ENCODE measurements at places on chromosomes 4 and X.

GRCh38 chr4:6773106-6773505 lies 9.4 kb upstream of the KIAA0232 start:
- no peak for DNase-seq

DNA sequence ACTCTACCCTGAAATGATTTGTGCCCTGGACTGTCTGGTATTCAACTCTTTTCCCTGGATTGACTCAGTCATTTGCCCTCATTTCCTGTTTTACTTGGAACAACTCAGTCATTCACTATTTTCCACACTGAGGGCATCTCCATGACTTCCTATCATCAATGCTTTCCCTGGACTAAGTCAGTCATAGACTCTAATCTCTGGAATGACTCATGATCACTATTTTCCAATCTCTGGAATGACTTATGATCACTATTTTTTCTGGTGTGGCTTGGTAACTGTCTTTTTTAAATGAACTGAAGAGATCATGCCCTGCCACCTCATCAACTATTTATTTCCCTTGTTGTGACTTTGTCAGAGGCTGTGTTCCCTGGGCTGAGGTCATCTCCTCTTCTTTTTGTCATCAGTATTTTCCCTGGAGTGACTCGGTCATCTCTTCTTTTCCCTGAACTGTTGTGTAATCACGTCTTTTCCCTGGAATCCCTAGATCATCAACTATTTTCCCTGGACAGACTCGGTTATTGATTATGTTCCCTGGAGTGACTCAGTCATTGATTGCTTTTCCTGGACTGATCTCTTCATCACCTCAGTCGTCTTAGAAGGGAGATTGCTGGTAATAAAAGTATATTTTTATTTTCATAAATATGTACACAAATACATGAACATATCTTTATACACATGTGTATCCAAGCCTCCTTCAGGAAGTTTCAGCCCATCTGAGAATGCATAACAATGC lies 327.1 kb upstream of the VCX start:
- no peak for DNase-seq

- DNase-seq, result no peak
Observed at GRCh38 chrX:127085939-127086338, 266.4 kb downstream of the PRR32 start.

DNA sequence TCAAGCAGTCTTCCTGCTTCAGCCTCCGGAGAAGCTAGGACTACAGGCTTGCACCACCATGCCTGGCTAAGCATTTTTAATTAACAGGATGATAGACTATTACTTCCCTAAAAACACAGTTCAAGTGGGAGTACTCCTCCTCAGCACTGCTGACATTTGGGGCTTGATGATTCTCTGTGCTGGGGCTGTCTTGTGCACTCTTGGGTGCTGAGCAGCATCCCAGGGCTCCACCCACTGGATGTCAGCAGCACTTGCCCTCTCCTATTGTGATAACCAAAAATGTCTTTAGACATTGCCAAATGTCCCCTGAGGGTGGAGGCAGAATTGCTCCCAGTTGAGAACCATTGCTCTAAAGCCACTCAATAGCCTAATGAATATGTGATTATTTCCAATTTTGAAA lies 60.4 kb downstream of the CLCN4 start:
- no peak for DNase-seq

GRCh38 chr4:157514711-157515110 lies 294.2 kb downstream of the GRIA2 start:
- DNase-seq, result no peak

GRCh38 chr4:76984127-76984526 lies 34.6 kb downstream of the SEPTIN11 start:
- no peak for DNase-seq

DNA sequence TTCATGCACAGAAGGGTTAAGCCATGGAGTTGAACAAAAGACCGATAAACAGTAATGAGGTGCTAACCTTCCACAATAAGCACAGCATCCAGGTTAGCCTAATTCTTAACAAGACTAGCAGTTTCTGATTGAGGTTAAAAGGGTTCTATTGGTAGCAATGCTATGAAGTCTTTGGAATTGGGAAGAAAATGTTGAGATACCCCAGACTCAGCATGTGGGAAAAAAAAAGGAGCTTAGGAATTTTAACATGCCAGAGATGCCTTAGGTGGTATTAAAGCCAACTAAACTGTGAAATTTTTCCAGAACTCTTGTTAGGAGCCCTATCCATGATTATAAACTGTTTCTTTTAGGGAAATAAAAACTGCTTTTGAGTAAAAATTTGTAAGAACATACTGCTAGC lies 391.7 kb downstream of the GABRG1 start:
- no peak for DNase-seq

DNA sequence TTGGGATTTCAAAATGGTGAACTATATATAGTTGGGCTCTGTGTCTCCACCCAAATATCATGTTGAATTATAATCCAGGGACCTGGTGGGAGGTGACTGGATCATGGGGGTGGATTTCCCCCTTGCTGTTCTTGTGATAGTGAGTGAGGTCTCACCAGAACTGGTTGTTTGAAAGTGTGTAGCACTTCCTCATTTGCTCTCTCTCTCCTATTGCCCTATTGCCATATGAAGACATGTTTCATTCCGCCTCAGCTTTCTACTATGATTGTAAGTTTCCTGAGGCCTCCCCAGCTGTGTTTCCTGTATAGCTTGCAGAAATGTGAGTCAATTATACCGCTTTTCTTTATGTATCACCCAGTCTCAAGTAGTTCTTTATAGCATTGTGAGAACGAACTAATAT lies 545.6 kb downstream of the TRAM1L1 start:
- DNase-seq, result no peak

GRCh38 chrX:100606753-100607152 lies 22.0 kb downstream of the TNMD start:
- DNase-seq, result no peak

DNA sequence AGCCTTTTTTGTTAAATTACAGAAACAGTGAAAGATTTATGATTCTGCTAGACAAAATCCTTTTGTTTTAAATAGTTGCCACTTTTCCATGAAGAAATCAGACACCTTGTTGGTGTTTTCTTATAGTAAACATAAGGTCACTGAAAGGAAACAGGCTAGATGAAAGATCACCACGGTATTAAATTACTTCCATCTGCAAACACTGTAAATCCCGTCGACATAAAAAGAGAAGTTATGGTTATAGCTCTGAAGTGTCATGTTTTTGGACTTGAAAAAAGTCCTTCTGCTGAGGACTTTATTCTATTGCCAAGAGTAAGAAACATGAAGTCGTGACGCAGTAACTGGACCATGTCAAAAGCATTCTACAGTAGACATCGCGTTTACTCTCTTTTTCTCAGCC lies 567.6 kb upstream of the SLIT2 start:
- DNase-seq, result no peak

GRCh38 chrX:130669233-130669632 lies 233.8 kb downstream of the ENOX2 start:
- DNase-seq, result no peak

DNA sequence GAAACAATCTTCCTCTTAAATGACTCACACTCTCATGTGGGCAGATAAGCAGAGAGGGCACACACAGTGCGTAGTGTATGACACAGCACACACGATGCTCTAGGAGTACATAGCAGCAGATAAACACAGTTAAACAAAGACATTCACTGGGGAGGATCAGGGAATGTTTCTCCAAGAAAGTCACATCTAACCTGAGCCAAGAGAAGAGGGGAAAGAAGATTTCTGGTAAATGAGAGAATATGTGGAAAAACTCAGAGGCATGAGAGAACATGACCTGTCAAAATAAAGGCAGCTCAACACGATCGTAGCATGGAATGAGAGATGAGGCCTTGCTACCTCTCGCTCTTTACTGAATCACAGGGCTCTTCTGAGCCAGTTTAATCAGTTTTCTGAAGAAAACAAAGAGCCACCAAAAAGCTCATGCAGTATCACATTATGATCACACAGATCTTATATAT lies 251.0 kb downstream of the ANK2 start:
- no peak for DNase-seq

- no peak for DNase-seq
Observed at GRCh38 chr4:76535603-76536372, 100.8 kb downstream of the SHROOM3 start.

DNA sequence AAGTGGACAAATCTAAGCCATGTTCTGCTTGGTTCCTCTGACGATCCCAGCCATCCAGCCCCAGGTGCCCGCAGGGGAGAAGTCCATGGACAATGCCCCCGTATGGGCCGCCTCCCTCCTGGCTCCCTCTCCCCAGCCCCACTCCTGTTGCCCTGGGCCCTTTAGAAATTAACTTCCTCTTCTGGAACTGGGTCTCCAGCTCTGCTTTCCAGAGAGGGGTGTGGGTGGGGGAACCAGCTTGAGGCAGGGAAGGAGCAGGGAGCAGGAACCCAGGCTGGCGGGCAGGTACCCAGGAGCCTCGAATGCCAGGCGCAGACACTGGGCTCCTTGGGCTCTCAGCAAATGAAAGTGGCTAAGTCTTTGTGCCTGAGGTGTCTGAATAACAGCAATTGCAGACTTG lies 12.7 kb upstream of the ABLIM2 start:
- no peak for DNase-seq

DNA sequence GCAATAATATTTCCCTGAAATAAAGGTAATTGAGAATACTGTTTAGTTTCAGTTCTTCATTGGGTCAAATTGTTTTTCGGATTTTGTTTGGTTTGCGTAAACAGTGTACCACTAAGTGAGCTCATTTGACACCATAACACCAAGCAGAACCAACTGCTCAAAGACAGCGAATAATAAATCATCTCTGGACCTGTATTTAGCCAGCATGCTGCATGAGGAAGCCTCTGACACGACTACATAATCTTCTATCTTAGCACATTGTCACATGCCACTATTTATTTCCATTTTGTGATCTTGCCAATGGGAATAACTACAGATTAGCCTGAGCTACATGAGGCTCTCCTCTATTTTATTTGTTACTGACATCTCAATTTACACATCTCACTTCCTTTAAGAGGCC lies 12.1 kb upstream of the PRKG2 start:
- DNase-seq, result no peak

- DNase-seq, result no peak
Observed at GRCh38 chrX:24902806-24903205, 113.0 kb downstream of the ARX start.

GRCh38 chr4:147336252-147336651 lies 144.6 kb upstream of the EDNRA start:
- no peak for DNase-seq

DNA sequence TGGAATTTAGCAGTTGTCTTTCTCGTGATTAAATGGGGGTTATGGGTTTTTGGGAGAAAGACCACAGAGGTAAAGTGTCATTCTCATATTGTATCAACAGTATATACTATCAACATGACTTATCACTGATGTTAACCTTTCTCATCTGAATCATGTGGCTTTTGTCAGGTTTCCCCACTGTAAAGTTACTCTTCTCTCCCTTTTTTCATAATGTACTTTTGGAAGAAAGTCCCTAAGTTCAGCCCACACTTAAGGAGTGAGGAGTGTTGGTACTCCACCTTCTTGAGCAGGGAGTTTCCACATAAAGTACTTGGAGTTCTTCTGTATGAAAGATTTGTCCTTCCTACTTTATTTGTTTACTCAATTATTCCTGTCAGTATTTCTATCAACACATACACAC lies 169.9 kb downstream of the ZNF330 start:
- no peak for DNase-seq

GRCh38 chr4:140052050-140052449 lies 101.9 kb downstream of the MAML3 start:
- DNase-seq, result no peak

DNA sequence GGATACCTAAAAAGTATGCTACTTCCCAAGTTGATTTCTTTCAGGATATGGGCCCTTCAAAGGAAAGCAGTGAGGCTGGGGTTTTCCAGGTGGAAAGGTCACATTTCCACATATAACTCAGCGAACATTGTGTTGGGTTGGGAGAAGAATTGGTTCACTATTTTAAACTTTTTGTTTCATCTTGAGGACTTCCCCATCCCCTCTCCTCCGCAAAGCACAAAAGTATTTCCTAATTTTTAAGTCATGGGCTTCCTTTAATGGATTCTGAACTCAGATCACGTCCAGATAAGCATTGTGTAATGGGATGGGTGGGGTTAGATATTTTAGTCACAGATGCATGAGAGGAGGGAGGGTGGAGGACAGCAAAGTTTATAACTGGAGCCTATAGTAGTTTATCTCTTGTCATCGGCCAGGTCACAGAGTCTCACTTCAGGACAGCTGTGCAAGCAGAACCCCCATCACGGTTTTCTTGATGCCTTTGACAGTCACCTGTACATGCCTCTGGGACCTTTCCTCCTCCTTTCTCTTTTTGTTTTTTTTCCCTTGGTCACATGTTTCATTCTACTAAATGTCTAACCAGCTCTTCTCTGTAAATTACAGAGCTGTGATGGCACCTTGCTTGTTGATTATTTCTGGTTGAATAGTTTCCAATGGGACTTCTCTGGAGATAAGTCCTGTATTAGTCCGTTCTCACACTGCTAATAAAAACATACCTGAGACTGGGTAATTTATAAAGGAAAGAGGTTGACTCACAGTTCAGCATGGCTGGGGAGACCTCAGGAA lies 115.4 kb downstream of the PTTG2 start:
- no peak for DNase-seq

DNA sequence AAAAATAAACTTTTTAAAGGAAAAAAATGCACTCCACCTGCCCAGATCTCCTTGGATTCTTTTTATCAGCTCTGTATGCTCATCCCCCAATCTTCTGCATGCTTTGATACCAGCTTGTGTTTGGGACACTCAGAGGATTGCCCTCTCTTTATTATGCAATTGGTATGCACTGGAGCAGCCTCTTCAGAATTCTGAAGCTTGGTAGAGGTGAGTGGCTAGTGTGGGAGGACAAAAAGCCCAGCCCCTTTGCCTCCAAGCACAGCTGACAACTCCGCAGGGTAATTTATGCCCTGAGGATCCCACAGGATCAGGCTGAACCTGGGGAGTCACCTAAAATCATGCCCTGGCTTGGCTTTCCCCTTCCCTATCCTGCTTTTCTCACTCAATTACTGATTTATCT lies 16.7 kb downstream of the IL21 start:
- no peak for DNase-seq

- no peak for DNase-seq
Observed at GRCh38 chrX:21847342-21847741, 7.9 kb downstream of the MBTPS2 start.

- no peak for DNase-seq
Observed at GRCh38 chrX:153925387-153925738, 701 bp downstream of the ARHGAP4 start.

GRCh38 chr4:7153711-7154110 lies 38.6 kb upstream of the SORCS2 start:
- no peak for DNase-seq

- no peak for DNase-seq
Observed at GRCh38 chr4:155530290-155530689, 136.4 kb upstream of the GUCY1A1 start.

GRCh38 chr4:169440446-169440845 lies 169.7 kb upstream of the SH3RF1 start:
- DNase-seq, result no peak
